ENCODE measurements at places on chromosomes 7 and 10. TPM values are rescaled to one million over a fixed set of nuclear protein-coding genes. Genes with fewer than 3 reads are reported as not detected.

- no peak for DNase-seq
These were observed 76.4 kb downstream of the DOCK4 start for GRCh38 chr7:112129655-112130323.

- no peak for DNase-seq
These were observed 53.7 kb upstream of the IGFBP3 start for GRCh38 chr7:45974540-45975360.

- DNase-seq, result no peak
These were observed 134.9 kb upstream of the ANK3 start for GRCh38 chr10:60524541-60524940.

- no peak for DNase-seq
These were observed 69.6 kb upstream of the PDCD4 start for GRCh38 chr10:110802090-110802489.

DNA sequence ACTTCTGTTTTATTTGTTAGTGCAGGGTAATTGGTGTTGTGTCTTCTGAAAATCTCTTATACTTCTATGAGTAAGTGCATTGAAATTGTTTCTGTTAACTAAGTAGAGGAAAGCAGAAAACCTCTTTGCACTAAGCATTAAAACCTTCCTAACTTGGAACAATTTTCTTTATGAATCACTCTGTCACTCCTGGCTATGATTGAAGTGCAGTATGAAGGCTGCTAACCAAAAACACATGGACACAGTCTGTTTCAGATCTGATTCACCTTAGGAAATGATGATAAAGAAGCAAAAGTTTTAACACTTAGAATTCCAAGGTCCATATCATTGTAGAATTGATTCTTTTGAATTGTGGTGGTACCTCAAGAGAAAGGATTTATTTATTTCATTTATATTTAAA is 41.9 kb downstream of the MET start:
- DNase-seq, result no peak

DNA sequence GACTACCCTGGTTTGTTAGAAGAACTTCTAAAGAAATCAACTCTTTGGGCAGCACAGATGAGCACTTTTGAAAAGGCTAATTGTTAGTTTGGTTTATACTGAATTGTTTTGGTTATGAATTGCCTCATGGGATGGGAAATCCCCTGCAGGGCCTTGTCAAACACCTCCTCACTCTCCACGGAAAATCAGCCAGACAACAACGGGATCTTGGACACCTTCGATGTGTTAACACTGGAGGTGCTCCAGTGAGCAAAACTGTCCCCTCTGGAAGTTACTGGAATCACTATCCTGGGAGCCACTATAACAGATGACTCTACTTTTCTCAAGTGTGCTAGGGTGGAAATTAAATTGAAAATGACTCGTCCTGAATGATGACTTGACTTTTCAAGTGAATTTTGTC is 38.7 kb downstream of the CDK6 start:
- no peak for DNase-seq

GRCh38 chr7:32479574-32480200 is 10.5 kb downstream of the LSM5 start:
- no peak for DNase-seq

MLLT10 gene
- total RNA-seq, result 34.9 TPM

DNA sequence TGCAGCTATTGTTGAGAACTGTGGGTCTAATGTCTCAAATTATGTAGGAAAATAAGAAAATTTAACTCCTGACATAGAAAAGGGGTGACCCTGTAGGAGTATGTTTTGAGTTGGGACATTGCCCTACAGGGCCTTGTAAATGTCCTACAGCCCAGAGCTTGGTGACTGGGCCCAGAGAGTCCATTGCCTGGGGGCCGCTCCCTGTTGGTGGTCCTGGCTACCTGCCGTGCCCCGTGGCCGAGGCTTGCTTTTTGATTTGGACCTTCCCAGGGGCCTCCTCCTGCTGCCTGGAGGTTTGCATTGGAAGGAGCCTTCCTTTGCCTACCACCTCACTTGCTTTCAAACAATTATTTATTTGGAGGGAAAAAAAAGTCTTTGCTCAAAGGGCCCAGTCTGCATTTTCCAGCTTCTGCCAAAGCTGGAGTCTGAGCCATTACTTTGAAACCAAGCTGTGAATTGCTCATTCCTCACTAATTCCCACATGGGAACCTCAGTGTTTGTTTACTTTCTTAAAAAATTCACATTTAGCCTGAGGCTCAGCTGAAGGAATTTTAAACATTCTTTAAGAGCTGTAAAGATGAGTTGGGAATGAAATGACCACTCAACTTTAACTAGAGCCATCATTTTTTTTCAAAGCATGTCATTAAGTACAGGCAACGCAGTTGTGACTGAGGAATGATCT is 355.0 kb downstream of the GLRX3 start:
- DNase-seq, result no peak

DNA sequence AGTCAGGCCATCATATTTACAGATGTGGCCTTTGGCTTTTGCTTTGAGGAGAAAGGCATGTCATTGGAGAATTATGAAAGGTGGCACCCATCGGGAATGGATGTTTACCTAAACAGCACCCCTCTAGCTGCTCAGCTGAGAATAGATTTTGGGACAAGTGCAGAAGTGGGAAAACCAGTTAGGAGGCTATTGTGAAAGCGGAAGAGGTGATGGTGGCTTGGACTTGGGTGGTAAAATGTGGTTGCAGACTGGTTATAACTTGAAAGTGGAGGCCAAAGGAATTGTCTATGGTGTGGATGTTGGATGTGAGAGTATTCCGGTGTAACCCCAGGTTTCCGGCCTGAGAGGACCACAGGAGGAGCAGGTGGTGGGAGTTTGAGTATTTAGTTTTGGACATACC is 5.2 kb upstream of the SLC12A9 start:
- DNase-seq, result no peak

DNA sequence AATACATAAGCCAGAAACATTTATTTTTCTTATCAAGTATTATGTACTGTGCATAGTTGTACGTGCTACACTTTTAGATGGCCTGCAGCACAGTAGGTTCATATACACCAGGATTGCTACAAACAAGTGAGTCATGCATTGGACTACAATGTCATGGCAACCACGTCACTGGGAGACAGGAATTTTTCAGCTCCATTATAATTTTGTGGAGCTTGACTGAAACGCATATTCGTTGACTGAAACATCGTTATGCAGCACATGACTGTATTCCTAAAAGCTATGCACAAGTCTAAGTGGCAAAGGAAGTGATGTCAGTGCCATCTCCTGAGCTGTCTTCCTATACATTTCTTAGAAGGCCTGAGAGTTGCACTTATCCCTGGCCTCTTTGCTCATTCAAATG is 871.8 kb downstream of the IPMK start:
- no peak for DNase-seq

GRCh38 chr10:82331716-82332115 is 456.7 kb downstream of the NRG3 start:
- DNase-seq, result no peak

GRCh38 chr10:11238893-11239292 is 221.2 kb downstream of the CELF2 start:
- no peak for DNase-seq

ELMO1 gene
- total RNA-seq, result 58.7 TPM

- DNase-seq, result no peak
These were observed 70.7 kb downstream of the C10orf105 start for GRCh38 chr10:71648933-71649320.

- no peak for DNase-seq
These were observed 35.2 kb upstream of the ITPRID1 start for GRCh38 chr7:31478721-31479120.

AGR2 gene
- 0.46 TPM for total RNA-seq

FRMPD2 gene
- not detected for total RNA-seq

EVX1 gene
- not detected for total RNA-seq

FLNC gene
- total RNA-seq, result 37.3 TPM

DNA sequence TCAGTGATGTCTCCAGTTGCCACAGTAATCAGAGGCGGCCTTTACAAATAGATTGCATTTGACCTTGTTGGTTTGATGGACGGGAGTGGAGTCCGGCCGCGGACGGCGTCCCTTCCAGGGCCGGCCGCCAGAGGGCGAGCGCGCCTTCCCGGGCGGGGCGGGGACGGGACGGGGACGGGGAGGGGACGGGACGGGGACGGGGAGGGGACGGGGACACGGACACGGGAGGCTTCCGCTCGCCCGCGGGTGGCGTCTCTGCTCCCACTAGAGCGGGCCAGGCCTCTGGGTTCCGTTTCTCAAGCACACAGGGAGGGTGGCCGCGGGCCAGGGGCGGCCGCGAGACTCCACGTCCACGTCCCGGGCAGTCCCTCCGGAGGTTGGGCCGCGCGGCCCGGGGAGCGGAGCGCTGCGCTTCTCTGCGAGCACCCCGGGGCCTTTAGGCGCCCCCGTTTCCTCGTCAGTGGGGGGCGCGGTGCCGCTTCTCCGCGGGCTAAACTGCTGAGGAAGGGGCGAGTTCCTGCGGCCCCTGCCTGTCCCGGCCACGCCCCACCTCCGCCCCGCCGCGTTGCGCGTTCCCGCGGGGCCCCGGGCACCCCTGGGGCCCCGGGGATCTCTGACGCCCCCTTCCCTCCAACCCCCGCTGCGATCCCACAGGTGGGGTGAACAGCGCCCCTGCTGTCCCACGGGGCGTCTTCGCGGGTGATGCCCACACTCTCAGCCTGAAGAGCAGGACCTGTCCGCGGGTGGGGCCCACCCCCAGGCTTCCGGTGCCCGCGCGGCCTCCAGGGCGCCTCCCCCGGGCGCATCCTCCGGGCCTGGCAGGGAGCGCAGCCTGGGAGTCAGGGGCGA is 84.2 kb upstream of the MKI67 start:
- no peak for DNase-seq

- DNase-seq, result no peak
These were observed 50.9 kb downstream of the GALNT11 start for GRCh38 chr7:152076324-152076821.

DNA sequence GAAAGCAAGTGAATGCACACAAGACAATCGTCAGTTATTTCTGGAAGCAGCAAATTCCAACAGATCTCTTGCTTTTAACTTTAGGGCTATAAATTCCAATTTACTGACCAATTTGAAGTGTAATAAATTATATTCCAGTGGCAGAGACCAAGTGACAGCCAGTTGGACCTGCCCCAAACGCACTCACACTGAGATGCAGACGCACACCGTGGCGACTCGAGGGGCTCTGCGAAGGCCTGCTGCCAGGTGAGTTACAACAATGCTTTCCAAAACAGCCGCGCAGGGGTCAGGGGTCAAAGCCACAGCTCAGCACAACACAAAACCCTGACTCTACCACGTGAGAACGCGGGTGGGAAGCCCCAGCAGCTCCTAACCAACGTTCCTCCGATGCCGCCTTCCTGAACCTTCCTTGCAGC is 97.4 kb downstream of the ZRANB1 start:
- DNase-seq, result no peak
